ENCODE measurements at places on chromosomes 2 and 18.

DNA sequence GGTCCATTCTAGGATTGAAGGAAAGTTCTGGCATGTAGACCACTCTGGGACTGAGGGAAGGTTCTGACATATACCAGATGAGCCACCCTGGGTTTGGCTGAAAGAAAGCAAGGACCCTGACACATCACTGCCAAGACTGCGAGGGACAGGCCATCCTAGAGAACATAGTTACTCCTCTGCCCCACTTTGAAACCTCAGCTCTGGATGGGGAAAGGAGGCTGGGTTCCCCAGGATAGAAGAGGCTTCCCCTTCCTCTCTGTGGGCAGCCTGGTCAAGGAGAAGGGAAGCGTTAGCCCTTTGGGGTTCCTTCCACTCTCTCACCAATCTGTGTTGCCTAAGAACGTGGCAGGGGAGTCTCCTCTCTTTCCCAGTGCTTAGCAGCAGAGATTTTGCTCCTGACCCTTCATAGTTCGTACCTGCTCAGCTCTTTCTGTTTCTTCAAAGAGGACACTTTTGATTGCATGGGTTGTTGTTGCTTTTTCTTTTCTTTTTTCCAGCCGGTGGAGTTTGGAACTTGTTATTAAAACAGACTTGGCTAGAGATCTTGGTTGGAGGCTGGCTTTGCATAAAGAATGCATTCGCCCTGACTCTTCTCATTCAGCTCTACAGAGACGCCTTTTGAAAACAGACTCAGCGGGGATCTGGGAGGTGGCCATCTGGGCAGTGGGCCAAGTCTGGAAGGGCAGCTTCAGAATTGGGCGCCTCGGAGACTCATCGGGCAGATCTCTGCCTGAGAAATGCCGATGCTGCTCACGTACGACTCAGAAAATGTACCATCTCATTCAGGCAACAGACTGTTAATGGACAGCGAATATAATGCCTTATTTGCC is 166.1 kb downstream of the CLIP4 start:
- DNase-seq, result no peak

DNA sequence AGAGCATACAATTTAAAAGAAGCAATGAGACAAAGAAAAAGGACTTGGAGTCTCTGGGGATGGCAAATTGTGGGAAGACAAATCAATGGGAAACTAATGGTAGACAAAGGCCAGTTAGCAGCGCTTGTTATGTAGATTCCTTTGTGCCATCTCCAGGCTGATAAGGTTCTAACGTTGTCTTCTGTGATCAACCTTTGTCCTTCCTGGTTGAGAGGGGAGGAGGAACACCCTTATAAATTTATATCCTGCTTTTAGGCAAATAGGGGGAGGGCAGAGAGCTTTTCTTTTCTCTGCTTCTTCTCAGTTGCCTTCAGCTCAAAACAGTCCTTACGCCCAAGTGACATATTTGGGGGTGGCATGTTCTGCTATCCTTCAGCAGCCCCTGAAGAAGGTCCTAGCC is 89.8 kb downstream of the STPG4 start:
- DNase-seq, result no peak

- DNase-seq, result no peak
These were observed 4.0 kb downstream of the EMILIN2 start for GRCh38 chr18:2850816-2851215.

- DNase-seq, result no peak
These were observed 33.3 kb downstream of the NDUFS1 start for GRCh38 chr2:206125901-206126300.

DNA sequence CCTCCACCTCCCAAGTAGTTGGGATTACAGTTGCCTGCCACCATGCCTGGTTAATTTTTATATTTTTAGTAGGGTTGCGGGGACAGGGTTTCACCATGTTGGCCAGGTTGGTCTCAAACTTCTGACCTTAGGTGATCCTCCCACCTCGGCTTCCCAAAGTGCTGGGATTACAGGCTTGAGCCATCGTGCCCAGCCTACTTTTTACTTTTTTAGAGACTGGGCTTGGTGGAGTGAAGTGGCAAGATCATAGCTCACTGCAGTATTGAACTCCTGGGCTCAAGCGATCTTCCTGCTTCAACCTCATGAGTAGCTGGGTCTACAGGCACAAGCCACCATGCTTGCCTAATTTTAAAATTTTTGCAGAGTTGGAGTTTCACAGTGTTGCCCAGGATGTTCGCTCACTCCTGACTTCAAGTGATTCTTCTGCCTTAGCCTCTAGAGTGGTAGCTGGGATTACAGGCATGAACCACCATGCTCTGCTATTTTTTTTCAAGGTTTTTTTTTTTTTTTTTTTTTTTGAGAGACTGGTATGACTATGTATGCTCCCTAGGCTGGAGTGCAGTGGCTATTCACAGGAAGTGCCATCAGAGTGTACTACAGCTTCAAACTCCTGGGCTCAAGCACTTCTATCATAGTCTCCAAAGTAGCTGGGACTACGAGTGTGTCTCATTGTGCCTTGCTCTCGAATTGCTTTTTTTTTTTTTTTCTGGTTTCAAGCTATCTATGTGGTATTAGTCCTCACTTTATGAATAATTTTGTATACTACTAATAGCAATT is 11.9 kb downstream of the MSH2 start:
- no peak for DNase-seq

GRCh38 chr18:26190506-26190905 is 35.7 kb upstream of the TAF4B start:
- DNase-seq, result peak; percentile 19

GRCh38 chr2:1129982-1130381 is 179.3 kb downstream of the SNTG2 start:
- DNase-seq, result no peak

- DNase-seq, result no peak
These were observed 679 bp downstream of the CLK1 start for GRCh38 chr2:200863782-200864175.

DNA sequence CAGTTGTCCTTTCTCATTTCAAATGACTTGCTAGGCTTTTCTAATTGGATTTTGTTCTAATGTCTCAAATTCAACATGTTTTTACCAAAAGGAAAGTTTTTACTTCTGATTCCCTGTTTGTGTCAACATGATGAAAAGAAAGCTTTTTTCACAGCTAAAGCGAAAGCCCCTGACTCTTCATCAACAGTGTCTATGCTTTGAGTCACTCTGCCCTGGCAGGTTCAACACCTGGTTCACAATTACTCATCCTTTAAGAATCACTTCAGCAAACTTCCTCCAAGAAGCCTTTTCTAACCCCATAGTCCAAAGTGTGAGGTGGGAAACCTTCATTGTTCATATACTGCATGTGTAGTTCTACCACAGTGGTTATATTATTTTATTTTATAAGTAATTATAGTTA is 7.6 kb upstream of the DSG2 start:
- DNase-seq, result no peak

DNA sequence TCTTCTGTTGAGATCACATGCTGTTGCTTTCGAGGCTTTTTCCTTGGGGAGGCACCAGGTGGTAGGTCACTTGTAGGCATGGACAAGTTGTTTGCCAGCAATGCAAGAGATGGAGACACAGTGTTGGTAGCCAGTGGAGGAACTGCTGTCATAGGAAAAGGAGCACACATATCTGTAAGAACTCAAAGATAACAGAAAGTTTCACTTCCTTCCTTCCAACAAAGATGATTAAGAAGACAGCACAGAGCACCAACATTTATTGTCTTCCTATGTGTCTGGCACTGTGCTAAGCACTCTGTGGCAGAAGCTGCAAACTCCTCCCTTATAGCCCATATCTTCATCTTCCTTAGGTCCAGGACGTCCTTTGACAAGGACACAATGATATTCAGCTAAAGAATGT is 64.5 kb upstream of the AMMECR1L start:
- no peak for DNase-seq

DNA sequence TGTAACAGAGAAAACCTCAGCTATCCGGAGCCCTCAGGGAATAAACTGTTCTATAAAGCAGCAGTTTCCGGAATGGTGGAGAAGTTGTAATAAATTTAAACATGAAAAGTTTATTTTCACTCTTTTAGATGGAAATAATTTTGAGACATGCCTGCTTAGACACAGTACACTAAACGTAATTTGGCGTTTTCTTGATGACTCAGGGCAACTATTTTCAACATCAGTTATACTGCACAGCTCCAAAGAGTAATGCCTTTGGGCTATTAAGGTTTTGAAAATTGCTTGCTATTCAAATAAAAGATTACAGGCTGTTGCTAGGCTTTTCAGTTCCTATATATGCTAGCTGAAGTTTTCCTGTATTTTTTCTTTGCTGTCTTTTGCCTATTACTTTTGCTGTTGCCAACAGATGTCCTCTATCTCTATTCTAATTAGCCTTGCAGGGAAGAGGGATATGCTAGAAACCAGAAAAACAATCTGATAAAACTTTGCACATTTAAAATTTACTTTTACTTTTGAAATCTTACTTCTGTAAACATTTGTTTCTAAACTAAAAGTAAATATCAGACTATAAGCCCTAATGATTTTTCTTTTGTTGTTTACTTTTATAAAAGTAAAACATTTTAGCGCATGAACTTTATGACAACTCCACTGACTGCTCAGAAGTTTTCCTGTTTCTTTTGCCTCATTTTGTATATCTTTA is 113.4 kb upstream of the WDSUB1 start:
- no peak for DNase-seq

GRCh38 chr2:105848367-105848766 is 103.7 kb downstream of the NCK2 start:
- DNase-seq, result no peak

DNA sequence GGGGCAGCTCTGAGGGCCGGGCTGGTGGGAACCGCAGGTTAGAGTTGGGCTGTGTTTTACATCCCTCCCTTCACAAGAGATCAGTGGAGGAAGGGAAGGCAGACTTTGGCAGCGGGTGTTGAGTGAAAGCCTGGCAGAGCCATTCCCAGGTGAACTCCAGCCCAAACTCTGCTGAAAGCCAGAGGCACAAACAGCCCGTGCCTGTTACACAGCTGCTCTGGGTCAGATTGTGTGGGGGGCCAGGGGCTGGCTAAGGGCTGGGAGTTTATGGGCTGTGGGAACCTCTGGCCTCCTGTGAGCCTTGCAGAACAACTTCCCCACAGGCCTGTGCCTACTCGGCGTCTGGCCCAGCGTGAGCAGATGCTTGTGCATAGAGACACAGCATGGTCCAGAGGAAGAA is 286.8 kb downstream of the CLIP4 start:
- DNase-seq, result no peak

DNA sequence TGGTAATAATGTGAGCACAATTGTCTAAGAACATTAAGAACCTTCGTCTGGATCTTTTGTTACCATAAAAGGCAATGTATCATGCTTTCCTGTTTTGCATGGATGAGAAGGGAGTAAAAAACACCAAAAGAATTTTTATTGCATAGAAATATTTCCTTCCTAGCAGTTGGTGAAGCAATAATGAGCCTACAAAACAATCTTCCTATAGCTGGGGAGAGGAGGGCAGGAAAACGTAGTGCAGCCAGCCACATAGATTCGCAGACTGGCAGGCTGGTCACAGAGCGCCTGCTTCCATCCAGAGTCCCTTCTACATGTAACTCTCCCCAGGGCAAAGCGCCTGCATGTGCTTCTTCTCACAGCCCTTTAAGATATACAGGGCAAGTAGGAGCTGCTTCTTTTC is 190.4 kb downstream of the BABAM2 start:
- DNase-seq, result no peak

- no peak for DNase-seq
These were observed 828.4 kb upstream of the SALL3 start for GRCh38 chr18:78151234-78151633.

DNA sequence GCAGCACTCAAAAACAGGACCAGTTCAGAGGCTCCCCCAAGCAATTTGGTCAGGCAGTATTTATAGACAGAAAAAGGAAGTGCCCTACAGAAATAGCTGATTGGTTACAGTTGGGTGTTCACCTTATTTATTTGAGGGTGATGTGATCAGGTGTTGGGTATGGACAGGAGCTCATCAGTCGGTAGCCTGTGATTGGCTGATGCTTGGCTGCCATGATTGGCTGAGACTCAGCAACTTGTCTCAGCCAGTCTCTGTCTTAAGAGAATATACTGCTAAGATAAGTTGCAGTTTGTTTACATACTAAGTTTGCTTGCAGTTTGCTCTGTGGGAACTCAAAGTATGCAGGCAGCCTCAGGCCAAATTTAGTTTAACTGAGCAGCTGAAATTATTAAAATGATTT is 9.4 kb downstream of the ABCG8 start:
- DNase-seq, result no peak
